RWPE2 (cell line): ENCODE measurements at places on chromosomes 5 and 9.
A peak's percentile ranks its signal among the peaks of the same experiment; 100 is the strongest.

- DNase-seq: peak; percentile 98
These were observed at the start of gene NUDCD2 for GRCh38 chr5:163459819-163460561. Gene NUDCD2, minus strand, starts transcription at chr5:163460102. Its CDS starts 52 bp downstream, at chr5:163460050.

GRCh38 chr9:13778631-13779030 lies 499.1 kb upstream of the MPDZ start:
- no peak for DNase-seq

- DNase-seq: no peak
These were observed 569.6 kb downstream of the EBF1 start for GRCh38 chr5:158530115-158530514.

DNA sequence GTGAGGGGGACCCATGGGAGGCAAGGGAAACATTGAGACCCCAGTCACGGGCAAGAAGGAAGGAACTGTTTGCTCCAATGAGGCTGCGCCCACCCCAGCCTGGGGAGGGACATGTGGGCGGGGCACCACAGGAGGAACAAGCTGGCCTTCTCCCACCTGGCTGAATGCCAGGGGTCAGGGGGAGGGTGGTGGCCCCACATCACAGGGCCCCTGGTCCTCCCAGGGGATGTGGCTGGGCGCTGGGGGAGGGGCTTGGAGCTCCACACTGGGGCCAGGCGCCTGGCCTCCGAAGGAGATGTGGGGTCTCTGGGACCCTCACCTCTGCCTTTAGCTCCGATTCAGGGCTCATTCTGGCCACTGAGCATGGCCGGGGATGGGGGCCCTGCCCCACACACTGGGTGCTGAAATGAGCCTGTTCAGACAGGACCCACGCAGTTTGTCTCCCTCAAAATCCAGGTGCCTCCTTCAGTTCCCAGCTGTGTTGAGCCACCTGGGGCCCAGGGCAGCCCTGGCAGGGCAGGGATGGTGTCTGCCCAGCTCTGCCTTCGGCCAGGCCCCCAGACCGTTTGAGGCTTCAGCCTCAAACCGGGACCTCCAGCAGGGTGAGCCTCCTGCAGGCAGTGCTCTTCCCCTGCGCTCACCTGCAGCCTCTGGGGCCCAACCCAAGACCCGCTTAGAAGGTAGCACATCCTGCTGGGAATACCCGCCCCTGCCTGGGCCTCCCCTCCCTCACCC lies 33.2 kb upstream of the NOTCH1 start:
- no peak for DNase-seq

- DNase-seq: no peak
These were observed 12.6 kb upstream of the KIF27 start for GRCh38 chr9:83933790-83934189.

- no peak for DNase-seq
These were observed 19.6 kb downstream of the PRUNE2 start for GRCh38 chr9:76886318-76886717.

DNA sequence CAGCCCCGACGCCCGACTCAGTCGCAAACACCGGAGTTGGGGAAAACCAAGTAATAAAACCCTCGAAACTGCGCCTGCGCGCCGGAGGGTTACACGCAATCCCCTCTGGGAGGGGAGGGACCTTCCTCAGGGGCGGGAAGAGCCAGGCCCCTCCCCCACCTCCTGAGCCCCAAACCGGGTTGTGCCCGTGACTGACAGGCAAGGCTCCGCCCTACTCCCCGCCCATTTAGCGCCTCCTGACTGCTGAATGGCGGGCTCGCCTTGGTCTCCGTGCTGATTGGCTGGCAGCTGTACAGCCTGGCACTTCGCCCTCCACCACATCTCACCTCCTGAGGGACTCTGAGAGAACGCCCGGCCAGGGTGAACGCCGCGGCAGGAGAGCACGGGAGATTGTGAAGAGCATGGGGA lies at the start of gene PRDM9:
PRDM9 (plus strand) TSS at position 332 of the 408 bp plus-strand sequence. CDS start 1,425 bp downstream, outside the sequence.
- no peak for DNase-seq

DNA sequence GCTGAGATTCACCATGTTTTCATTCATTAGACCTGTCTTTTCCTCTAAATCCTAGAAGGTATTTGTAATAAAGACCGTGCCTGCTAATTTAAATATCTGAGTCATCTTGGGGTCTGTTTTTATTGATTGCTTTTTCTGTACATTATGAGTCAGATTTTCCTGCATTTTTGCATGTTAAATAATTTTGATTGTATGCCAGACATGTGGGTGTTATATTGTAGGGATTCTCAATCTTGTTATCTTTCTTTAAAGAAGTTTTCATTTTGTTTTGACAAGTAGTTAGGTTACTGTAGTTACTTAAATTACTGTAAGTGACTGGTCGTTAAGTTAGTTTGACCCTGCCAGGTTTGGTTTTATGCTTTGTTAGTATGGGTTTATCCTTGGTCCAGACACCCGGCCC lies 35.1 kb downstream of the EXOSC2 start:
- DNase-seq: no peak

DNA sequence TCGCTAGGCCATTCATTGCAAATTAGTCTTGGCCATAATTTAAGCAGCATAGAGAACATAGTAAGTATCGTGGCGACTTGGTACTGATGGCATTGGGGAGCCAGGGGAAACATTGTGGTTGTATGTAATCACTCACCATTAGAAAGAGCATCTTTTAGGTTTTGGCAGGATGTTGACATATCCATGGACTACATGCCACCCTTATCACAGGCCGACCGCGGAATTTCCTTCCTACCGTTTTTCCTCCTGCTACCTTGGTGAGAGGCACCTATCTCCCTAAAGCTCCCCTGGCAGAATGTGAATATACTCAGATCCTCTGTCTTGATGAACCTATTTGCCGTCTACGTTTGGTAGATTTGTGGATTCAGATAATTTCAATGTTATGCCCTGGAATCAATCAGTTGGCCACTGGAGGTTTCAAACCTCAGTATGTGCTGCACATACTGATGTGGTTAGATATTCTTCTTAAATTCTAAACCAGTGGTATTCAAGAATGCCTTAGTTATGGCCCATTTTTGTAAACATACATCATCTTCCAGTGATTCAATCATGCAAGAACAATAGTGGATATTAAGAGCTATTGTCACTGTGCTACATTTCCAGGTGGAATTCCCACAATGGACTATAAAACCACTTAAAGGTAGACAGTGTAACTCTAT lies 271.0 kb upstream of the HAPLN1 start:
- DNase-seq: no peak

GRCh38 chr5:16411741-16412455 lies 53.7 kb downstream of the ZNF622 start:
- no peak for DNase-seq

DNA sequence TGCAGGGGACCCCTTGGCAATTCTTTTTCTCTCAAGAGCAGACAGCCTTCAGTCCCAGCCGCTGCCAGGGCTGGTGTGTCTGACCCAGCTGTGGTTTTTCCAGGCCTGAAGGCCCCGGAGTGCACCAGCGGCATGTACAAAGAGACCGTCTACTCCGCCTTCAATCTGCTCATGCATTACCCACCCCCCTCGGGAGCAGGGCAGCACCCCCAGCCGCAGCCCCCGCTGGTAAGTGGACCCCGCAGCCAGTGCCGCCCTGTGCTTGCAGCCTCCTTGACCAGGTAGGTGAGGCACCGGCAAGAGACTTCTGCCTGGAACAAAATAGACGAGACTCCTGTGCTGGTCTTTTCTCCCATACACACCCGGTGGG lies 1.3 kb downstream of the TCF7 start:
- no peak for DNase-seq

DNA sequence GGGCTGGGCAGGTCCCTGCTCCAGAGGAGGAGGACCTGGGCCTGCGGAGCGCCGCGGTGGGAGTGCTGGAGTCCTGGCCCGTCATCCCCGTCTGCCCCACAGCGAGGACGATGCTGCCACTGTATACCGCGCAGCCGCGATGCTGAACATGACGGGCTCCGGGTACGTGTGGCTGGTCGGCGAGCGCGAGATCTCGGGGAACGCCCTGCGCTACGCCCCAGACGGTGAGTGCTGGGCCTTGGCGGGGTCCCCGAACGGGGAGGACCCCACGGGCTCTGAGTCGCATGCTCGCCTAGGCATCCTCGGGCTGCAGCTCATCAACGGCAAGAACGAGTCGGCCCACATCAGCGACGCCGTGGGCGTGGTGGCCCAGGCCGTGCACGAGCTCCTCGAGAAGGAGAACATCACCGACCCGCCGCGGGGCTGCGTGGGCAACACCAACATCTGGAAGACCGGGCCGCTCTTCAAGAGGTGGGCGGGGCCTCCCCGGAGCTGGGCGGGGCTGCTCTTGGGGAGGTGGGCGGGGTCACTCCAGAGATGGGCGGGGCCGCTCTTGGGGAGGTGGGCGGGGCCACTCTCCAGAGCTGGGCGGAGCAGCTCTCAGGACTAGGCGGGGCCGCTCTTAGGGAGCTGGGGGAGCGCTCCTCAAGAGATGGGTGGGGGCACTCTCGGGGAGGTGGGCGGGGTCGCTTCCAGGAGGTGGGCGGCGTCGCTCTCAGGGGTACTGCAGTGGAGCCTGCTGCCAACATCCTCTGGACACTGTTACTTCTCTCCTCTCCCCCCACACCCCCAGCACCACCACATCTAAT lies 13.1 kb downstream of the LRRC26 start:
- DNase-seq: no peak

DNA sequence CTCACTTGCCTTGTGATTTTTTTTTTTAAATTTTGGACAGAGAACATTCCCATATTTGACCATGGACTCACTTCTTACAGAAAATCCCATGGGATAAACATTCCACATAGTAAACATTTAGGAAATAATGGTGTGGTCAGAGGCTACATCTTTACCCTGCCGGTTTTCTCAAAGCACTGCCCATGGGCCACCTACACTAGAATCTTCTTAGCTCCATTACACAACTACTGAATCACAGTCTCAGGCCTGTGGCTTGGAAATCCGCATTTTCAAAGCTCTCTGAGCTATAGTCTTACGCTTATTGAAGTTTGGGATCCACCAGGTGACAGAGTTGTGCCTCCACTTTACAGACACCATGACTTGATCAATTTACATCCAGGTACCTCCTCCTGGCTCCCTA lies 39.4 kb downstream of the ALG2 start:
- DNase-seq: no peak

GRCh38 chr9:93129691-93130500 lies 4.2 kb downstream of the NINJ1 start:
- DNase-seq: no peak

GRCh38 chr5:44051591-44051990 lies 337.6 kb downstream of the FGF10 start:
- no peak for DNase-seq

- no peak for DNase-seq
These were observed 217.0 kb downstream of the AP3B1 start for GRCh38 chr5:78077369-78078068.

- DNase-seq: no peak
These were observed 12.3 kb downstream of the DCANP1 start for GRCh38 chr5:135434591-135435466.

GRCh38 chr5:123091298-123092222 lies 2.5 kb downstream of the PRDM6 start:
- no peak for DNase-seq

GRCh38 chr9:111187376-111187775 lies 142.6 kb downstream of the OR2K2 start:
- DNase-seq: no peak

DNA sequence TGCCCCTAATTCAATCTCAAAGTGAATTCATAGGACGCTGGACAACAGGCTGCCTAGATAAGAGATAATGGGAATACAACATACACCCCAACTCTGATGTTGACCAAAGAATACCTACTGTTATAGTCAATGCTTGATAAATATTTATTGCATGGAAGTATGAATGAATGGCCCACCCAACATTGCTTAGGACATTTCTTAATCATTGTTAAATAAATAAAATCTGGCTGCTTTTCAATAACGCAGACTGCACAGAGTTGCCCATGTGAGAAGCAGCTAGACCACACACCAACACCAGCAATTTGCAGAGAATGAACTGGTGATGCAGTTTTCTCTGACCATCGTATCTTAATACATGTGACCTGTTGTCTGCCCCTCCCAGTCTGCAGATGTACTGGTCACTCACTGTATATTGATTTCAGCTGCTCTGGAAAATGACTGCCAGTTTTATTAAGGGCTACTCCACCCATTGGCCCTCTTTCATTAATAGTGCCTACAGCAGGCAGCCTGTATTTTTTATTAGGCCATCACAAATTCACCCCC lies 236.2 kb upstream of the WWC1 start:
- DNase-seq: no peak

- no peak for DNase-seq
These were observed 101.5 kb downstream of the PLCXD3 start for GRCh38 chr5:41408676-41409443.

GRCh38 chr9:109962215-109962614 lies 182.2 kb downstream of the PALM2AKAP2 start:
- no peak for DNase-seq

DNA sequence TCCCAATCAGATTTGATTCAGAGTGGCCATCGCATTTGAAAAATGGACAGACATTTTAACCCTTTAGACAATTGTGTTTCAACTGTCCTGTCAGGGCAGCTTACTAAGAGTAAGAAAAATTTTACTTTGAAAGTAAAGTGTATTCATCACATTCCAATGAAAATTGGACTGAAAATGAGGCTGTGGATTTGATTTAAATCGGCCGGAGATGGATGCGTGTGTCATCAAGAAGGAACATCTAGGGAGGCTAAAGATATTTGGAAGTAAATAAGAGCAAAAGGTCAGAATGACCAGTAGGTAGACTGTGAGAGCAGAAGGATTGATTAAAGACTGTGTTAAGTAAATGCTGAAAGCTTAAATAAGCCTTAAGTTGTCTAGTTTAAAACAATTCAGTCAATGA lies 1.5 kb downstream of the ZCCHC7 start:
- DNase-seq: no peak

DNA sequence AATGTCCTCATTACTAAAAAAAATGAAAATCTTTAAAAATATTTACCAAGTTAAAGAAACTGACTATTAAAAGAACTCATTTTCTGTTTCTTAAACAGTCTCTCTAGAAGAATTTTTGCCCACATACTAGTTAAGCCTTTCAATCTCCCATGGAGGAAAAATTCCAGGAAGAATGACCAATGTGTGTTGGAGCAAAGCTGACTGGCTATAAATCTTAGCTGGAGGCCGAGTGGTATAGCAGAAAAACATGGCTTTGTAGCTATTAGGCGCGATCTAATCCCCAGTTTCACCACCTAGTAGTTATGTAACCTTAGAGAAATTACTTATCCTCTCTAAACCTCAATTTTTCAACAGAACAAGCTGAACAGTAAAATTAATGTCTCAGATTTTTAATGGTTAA lies 135.5 kb upstream of the PRLR start:
- no peak for DNase-seq

DNA sequence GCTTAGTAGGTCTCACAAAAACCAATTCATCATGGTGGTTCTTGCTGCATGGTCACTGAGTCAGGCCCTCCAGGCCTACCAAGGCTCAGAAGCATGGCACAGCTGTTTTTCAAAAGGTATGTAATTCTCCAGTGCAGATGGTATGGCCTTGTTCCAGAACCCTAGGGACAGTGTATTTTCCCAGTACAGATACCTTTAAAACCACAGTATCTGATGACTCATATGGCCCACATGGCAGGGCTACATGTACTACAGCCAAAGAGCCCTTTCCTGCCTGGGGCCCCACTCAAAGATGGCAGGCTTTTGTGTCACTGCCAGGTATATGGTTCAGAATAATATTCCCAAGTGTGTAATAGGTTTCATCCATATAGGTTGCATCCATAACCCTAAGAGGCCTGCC lies 16.5 kb downstream of the CSF2 start:
- DNase-seq: no peak

GRCh38 chr9:107810461-107810961 lies 320.9 kb upstream of the KLF4 start:
- no peak for DNase-seq

- no peak for DNase-seq
These were observed 3.2 kb upstream of the RNU6ATAC start for GRCh38 chr9:134167530-134167931.

GRCh38 chr5:14270209-14270702 lies 127.1 kb downstream of the TRIO start:
- no peak for DNase-seq

GRCh38 chr5:777756-778161 lies 6.8 kb downstream of the ZDHHC11B start:
- peak; percentile 64 for DNase-seq
